ENCODE measurements at places on chromosomes 4 and X. TPM values are rescaled to one million over a fixed set of nuclear protein-coding genes. Genes with fewer than 3 reads are reported as not detected.

- no peak for DNase-seq
Observed at GRCh38 chr4:37946503-37947179, 13.6 kb upstream of the PTTG2 start.

- DNase-seq = no peak
Observed at GRCh38 chr4:14035076-14035475, 407.6 kb upstream of the BOD1L1 start.

- no peak for DNase-seq
Observed at GRCh38 chr4:41796545-41797210, 48.2 kb upstream of the PHOX2B start.

OR13H1 gene
- total RNA-seq = not detected

DNA sequence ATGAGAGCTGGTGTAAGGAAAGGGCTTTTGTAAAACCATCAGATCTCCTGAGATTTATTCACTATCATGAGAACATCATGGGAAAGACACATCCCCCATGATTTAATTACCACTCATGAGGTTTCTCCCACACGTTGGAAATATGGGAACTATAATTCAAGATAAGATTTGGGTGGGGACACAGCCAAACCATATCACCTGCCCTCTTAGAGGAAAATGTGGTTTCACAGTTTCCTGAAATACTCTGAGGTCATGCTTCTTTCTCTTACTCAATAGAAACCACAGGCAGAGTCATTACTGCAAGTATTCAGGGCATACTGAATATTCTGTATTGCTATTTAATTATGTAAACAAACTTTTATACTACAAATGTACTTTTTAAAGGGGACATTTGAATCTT, 1453.3 kb downstream of the PCDH18 start:
- no peak for DNase-seq

ADRA2C gene
- 0.52 TPM for total RNA-seq

COX7B2 gene
- not detected for total RNA-seq

PPP2R2C gene
- 7.0 TPM for total RNA-seq

DNA sequence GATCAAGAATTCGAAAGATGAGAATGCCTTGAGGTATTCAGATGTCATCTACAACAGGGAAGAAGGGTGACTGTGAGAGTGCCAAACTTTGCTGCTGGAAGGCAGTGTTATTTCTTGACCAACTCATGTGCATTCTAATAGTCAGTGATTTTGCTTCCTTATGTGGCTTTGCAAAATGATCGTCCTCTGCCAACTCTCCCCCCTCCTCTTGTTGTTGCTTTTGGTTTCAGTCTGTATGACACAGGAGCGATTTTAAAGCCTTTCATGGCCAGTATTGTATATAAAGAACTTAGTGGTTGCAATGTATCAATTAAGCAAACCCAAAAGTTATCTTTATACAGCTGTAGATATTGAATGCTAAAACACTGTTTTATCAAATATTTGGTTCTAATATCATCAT, 379.1 kb downstream of the IL1RAPL1 start:
- DNase-seq = peak; percentile 5

DNA sequence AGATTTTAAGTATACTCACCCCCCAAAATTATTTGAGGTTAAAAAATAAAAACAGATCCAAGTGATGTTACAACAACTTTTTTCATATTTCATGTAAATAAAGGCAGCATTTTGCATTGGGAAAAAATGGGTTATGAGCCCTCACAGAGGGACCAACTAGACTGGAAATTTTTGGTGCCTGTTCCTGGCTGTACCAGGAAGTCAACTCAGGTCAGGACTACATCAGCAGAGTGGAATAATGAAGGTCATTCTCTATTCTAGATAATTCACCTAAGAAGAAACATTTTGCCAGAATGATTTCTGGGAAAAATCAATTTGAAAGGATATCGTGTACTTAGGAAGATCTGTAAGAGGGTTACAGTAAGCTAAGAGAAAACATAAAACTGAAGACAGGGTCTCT, 66.8 kb downstream of the CORIN start:
- DNase-seq = no peak

VCX3B gene
- 0.26 TPM for total RNA-seq

DNA sequence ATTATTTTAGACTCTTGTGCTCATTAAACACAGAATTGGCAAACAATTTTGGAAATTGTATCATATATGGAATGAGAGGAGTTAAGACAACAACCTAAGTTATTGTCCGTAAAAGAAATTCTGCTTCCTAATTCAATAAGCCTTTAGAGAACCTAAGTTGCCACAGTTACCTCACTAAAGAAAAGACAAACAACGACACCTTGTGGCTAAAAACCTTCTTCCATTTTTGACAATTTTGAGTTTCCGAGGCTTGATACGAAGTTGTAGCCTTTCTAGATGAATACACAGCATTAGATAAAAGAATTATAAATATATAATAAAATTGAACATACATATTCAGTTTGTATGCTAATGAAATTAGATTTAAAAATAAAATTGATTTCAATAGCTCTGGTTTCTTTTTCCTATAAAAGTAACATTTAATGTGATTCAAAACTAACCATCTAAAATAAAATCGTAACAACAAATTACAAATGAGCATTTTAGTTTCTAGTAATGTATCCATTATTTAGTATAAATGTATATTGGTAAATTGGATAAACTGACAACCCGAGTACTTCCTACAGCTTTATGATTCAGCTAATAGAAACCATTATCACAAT, 275.1 kb downstream of the GPM6A start:
- peak; percentile 84 for DNase-seq

DNA sequence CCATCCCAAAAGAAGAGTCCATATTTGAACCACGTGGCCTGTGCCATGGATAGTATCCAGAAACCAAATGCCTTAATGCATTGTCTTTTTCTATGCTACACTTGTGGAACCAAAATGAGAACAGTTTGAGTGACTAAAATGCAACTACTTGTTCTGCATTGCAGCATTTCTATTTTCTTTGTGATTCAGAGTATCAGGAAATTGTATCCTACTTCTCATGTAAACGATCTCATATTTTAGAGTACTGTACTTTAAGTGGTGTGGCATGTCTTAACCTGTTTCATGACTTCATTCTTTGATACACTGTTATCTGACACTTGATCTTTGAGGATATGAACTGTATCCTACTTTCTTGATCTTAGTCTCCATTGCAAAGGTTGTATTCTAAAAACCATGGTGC, 167.2 kb upstream of the WDR1 start:
- DNase-seq = no peak
